ENCODE measurements at places on chromosomes 7 and 10.
A peak's percentile ranks its signal among the peaks of the same experiment; 100 is the strongest.

DNA sequence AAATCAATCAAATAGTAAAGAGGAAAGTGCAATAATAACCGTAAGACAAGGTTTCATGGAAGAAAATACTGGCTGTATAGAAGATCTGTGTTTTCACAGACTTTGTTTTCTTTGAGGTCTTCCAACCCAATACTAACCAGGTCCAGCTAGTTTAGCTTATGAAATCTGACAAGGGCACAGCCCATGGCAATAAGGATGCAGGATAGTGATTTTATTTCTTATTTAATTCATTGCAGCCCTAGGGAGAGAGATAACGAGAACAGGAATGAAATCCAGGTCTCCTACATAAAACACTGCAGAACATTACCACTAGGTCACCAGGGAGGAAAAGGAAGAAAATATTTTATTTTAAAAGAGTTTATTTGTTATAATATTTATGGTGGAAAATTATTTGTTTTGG, 145.1 kb downstream of the DNAJC1 start:
- no peak for DNase-seq

DNA sequence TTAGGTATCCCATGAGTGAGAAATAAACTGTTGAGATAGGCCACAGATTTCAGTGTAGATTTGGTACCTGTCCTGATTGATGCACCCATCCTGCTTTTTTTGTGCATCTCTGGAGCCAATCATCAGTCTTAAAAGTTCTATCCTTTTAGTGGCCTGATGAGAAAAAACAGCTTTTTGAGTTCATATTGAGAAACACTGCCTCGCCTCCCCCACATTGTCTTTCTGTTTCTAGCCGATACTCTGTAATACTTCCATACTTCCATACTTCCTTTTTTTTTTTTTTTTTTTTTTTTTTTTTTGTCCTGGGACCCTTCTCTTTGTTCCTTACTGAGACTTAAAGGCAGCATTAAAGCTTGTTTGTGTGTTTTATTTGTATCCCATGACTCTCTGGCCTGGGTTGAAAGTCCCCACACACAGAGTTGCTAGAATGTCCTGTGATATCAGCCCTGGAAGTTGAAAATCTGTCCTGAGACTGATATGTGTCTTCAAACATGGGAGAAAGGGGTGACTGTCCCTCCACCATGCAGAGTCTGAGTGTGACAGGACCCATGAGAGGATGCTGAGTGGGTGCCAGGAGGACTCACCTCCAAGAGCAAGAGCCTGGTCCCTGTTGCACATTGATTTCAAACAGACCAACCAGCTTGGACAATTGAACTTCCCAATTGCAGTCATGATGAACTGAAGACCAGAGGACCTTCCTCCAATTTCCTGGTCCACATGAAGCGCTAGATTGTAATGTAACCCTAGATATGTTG, 5.7 kb downstream of the ZNF22 start:
- DNase-seq = no peak

DNA sequence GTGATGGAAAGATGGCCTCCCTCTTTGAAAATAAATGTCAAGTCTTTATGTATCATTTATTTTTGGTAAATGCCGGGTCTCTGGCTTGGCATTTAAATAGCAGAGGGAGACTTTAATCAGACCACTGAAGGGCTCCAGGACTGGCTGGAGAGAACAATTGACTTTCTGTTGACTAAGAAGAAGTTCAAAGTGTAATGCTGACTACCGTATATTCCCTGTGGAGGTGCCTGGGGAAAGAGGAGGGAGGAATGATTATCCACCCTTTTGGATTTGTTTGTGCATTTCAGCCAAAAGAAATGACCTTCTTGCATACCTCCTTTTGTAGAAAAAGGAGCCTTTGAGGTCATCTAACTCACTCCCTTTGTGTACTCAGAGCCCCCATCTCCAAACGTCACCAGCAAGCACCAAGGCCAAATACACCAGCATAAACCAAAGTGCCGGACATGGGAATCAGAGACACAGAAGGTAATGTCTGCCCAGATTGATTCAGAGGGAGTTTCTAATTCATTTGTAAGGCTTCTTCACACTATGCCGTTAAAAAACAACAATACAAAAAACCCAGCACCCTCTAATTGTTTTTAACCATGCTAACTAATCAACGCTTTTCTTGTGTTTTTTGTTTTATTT, 75.2 kb downstream of the PRLHR start:
- no peak for DNase-seq

DNA sequence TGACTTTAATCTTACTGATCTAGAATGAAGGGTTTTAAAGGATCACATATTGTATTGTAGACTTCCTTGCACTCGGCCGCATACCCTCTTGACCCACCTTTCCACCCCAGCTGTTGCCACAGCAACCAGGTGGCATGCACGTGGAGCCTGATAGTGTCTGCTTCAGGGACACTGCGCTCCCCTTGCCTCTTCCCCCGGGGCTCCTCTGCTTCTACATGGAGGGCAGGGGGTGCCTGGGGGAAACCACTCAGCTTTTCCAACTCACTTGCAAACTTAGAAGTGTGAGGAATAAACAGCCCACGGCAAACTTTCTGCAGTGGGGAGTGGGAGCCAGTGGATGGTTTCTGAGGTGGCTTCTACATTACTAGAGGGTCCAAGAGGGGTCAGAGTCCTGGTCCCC, 458.6 kb downstream of the PLXNA4 start:
- no peak for DNase-seq

- no peak for DNase-seq
These were observed 30.3 kb upstream of the CDK1 start for GRCh38 chr10:60747817-60748469.

DNA sequence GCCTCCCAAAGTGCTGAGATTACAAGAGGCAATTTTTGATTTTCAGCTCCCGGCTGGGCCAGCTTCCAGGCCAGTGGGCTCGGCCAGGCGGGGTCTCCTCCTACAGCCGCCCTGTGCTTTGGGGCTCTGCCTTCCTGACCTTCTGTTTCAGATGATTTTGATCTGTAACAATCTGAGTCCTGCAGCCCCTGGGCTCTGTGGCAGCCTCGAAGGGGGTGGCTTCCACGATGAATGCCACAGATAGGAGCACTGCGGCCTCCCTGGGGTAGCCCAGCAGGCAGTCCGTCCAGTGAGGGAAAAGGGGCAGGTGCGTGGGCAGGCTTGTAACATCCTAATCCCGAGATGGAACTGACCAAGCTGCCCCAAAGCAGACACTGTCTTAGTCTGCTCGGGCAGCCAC, 177.5 kb downstream of the DNAJB6 start:
- peak; percentile 60 for DNase-seq

DNA sequence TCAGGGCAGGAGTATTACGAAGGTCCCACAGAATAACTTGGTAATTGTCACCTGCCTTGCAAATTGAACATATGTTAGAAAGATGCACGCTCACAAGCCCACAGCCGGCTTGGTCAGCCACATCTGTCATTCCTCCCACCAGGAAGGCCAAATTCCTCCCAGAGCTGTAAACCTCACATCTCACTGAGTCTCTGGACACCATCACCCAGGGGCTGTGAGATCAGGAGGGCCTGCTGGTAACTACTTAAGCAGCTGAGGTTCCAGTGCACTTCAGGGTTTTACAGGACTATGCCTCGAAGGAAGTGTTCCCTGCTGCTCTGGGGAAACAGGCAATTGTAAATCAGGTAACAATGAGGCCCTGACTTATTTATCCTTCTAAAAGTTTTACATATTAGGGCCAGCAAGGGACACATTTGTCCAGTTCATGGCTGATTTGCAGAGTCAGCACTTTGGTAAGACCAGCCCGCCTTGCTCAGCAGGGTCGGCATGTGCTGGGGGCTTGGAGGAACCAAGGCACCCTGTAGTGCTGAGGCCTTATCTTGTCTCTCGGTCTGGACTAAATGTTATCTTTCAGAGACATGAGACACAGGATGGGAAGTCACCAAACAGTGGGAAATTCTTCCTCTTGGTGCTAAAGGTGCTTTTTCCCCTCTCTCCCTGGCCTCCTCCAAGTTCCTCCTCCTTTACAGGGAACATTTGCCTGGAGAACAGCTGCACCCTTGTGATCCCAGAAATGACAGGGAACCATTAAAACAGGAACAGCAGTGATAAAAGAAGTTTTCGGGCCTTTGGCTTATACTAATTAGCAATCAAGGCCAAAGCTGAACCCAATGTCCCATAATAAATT, 34.3 kb downstream of the PYROXD2 start:
- no peak for DNase-seq

DNA sequence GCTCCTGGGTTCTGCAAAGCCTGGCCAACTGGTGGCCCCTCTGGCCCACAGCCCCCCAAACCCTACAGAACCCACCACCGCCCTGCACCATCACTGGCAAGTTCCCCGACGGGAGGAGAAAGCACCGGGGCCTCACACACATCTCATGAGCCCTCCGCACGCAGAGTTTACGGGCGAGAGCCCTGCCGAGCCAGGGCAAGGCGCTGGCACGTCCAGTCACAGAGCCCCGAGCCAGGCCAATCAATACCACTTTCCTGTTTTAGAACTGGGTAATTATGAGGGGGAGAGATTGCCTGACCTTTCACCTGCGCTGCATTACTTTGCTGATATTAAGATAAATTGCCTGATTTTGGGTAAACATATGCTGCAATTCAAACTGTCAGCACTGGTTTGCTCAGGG, 113.3 kb downstream of the EBF3 start:
- peak; percentile 56 for DNase-seq

GRCh38 chr7:101321491-101322401, at the start of gene IFT22:
Gene IFT22, minus strand, starts transcription at chr7:101321812. Its CDS starts 103 bp downstream, at chr7:101321709.
- peak; percentile 96 for DNase-seq

DNA sequence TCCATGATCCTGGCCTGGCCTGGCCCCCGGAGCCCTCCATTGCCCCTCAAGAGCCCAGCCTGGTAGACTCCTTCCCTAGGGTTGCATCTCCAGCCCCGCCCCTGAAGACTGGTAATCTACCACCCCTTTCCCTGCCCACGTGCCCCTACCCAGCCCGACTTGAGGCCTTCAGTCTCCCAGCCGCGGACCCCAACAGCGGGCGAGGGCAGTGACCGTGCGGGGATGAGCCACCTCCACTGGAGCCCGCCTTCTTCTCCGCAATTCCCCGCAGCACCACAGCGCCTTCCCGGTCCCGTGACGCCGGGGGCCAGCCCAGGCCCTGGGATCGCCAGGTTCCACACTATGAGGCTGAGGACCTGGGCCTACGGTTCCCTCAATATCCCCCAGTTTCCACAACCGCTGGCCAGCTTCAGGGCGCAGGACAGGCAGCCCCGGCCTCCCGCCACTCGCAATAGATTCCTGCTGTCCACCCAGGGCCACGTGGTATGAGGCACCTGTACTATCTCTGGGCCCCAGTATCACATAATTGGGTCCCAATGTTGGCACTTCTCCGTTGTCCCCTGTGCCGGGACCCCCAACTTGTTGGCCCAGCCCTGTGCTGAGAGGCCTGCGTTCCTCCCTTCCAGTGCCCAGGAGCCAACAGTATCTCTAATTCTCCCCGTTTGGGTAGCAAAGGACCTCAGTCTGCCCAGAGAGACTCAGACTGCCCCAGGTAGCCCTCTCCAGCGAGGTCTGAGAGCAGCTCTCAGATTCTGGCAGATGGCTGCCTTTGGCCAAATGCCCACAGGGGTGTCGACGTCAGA, 1.1 kb upstream of the GPRIN2 start:
- DNase-seq = peak; percentile 90

GRCh38 chr10:53064614-53065013, 292.0 kb upstream of the MBL2 start:
- DNase-seq = no peak

- DNase-seq = no peak
These were observed 1.8 kb downstream of the IGFBP3 start for GRCh38 chr7:45919231-45919784.

GRCh38 chr10:24561453-24561852, 162.2 kb downstream of the ARHGAP21 start:
- no peak for DNase-seq

- DNase-seq = no peak
These were observed 12.3 kb upstream of the SLC26A3 start for GRCh38 chr7:107815254-107815882.

DNA sequence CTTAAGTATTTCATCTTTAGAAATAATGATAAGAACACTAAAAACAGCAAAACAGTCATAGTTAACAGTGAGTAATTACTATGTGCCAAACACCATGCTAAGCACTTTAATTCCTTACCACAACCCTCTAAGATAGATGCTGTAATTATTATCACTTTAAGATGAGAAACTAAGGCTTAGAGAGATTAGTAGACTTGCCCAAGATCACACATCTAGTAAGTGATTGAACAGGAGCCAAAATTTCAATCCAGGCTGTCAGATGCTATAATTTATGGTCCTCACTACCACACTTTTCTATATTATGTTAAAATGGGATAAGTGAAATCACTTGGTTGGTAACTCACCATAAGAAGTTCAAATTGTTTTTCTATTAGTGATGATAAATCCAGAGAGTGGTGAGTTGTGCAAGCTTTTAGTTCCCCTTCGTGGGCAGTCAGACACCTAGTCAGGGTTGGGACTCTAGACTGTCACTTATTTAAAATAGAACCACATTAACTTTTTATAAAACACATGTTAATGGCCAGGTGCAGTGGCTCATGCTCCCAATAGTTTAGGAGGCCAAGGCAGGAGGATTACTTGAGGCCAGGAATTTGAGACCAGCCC, 85.9 kb upstream of the GATA3 start:
- no peak for DNase-seq

GRCh38 chr10:13528123-13528874, 515 bp downstream of the BEND7 start:
- no peak for DNase-seq

- DNase-seq = no peak
These were observed 240.8 kb downstream of the RELN start for GRCh38 chr7:103748680-103749079.

GRCh38 chr7:2616387-2617324, 15.1 kb upstream of the TTYH3 start:
- no peak for DNase-seq

DNA sequence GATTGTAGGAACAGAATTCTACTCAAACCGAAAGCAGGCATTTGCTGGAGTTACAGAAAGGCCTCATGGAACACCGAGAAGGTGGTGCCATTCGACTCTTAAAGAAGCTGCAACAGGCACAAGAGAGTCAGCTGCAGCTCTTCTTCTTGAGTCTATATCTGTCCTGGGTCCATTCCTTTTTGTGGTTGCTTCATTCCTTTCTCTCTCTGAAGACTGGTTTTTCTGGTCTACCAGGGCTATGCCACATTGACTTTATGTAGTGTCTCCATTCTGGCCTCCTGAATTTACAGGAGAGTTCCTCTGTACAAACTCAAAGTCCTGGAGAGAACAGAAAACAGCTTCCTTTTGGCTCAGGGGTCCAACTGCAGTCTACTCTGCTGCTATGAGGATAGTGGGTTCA, 132.8 kb downstream of the CFTR start:
- no peak for DNase-seq

DNA sequence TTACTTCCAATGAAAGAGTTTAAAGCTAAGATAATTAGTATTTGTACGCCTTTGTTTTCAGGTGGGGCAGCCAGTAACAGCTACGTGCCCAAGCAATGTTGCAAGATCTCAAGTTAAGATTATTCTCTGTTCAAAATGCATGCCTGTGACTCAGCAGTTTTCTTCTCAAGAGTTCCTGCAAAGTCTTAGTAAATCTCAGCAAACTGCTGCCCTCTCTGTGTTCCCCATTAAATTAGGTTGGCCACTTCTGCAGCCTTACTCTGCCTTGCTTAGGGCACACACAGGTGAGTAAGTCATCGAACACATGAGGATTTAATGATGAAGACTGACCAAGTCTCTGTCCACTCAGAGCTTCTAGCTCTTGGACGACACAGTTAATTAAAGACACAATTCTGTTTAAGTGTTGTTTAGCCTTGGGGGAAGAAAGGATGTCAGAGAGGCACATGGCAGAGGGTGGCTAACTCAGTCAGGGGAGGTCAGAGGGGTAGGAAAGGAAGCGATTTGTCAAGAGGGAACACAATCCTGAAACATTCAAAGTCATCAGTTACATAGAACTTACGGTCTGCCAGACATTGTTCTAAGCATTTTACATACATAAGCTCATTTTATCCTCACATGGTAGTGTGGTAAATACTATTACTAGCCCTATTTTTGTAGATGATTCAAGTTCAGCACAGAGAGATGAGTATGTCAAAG, 20.2 kb upstream of the SLC35G1 start:
- DNase-seq = no peak

All from lower leg skin (tissue), 4 donors.